Thoracic aorta (tissue), 2 donors: ENCODE measurements at places on chromosomes 4 and X. TPM values are rescaled to one million over a fixed set of nuclear protein-coding genes. Genes with fewer than 3 reads are reported as not detected.

- no peaks in the 10 kb centered on the region for H3K27me3 ChIP-seq
- H3K4me1 ChIP-seq: no peaks in the 10 kb centered on the region
- no peaks in the 10 kb centered on the region for H3K36me3 ChIP-seq
- no peak overlapping the region for H3K27ac ChIP-seq
- no peak for DNase-seq
Observed at GRCh38 chrX:103741879-103742278, 31.2 kb downstream of the TMEM31 start.

GRCh38 chr4:2166253-2166652, 75.7 kb downstream of the HAUS3 start:
- no peak overlapping the region for H3K27ac ChIP-seq
- no peaks in the 10 kb centered on the region for H3K27me3 ChIP-seq
- H3K4me3 ChIP-seq: no peak overlapping the region

GRCh38 chr4:17492058-17492741, 19.7 kb downstream of the QDPR start:
- peaks cover 25% of the 10 kb centered on the region for H3K36me3 ChIP-seq
- DNase-seq: no peak
- H3K4me1 ChIP-seq: no peaks in the 10 kb centered on the region
- no peak overlapping the region for H3K27ac ChIP-seq

DNA sequence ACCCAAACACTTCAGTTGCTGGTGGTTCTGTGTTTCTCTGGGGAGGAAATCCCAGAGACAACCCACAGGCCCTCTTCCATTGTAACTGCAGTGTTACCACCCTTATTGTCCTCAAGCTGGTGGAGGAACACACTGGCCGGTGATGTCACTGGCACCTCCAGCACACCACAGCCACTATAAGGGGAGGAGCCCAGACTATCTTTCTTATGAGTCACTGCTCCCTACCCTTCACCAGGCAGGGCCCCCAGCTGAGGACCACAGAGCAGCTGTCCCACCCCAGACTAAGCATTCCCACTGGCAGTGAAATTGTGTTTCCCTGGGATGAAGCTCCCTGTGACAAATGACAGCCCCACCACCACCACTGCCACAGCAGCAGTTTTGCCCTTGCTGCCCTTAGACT, 171.8 kb upstream of the FGF16 start:
- no peak overlapping the region for H3K4me3 ChIP-seq
- no peaks in the 10 kb centered on the region for H3K36me3 ChIP-seq
- no peak overlapping the region for H3K27ac ChIP-seq
- no peaks in the 10 kb centered on the region for H3K27me3 ChIP-seq

DNA sequence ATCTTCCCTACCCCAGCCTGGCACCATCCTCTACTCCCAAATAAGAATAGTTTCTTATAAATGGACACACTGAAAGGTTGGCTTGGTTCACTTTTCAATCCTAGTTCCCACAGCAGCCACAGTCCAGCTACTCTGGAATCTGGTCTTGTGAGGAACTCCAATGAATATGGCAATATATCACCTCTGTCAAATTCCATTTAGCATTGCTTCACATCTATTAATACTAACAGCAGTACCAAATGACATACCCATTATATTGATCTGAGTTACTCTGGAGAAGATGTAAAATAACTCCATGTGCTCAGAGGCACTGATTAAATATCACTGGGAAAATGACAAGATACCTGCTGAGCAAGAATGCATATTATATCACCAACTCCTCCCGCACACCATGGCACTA, 8.6 kb downstream of the OPHN1 start:
- no peaks in the 10 kb centered on the region for H3K4me1 ChIP-seq
- no peak for DNase-seq
- H3K27me3 ChIP-seq: no peaks in the 10 kb centered on the region
- no peak overlapping the region for H3K4me3 ChIP-seq
- no peaks in the 10 kb centered on the region for H3K36me3 ChIP-seq

GRCh38 chrX:23930894-23931604, 23.2 kb downstream of the CXorf58 start:
- no peak overlapping the region for H3K27ac ChIP-seq
- no peaks in the 10 kb centered on the region for H3K36me3 ChIP-seq
- DNase-seq: no peak
- H3K4me1 ChIP-seq: no peaks in the 10 kb centered on the region
- H3K27me3 ChIP-seq: no peaks in the 10 kb centered on the region

- no peak for DNase-seq
- H3K4me1 ChIP-seq: peaks cover 17% of the 10 kb centered on the region
- no peaks in the 10 kb centered on the region for H3K27me3 ChIP-seq
Observed at GRCh38 chr4:53059871-53060270, 197.8 kb downstream of the RASL11B start.

DNA sequence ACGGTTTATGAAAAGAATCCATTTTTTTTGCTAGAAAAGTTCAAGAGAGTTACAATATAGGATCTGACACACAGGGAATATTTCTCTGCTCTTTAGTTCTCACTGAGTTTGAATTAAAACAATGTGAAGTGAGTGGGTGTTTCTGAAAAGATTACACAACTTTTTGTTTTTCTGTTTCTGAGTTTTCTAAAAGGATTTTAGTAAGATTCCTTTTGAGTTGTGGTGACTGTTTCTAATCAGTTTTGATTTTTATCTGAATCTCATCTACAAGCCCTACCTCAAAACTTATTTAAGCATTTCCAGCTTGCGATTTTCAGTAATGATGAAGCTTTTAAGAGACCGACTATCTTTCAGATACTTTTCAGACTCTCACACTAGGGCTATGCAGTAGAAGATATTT, 141.7 kb downstream of the GPAT3 start:
- no peak overlapping the region for H3K27ac ChIP-seq
- H3K36me3 ChIP-seq: no peaks in the 10 kb centered on the region
- no peaks in the 10 kb centered on the region for H3K4me1 ChIP-seq

DNA sequence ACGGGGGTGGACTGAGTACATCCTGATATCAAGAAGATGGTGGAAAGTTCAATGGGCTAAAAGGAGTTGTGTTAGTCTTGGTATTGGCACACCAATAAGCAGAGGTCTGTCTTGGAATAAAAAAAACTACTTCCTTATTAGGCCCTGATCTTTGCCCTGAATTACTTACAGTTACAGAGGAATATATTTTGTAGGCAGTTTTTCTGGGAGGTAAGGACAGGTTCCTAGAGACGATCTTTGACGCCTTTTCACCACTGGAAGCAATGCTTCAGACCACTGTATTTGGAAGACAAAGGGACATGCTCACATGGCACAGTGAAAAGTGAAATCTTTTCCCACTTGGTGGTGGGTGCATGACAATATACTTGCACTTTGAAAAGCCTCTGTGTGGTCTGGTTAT, 618 bp upstream of the XK start:
- H3K4me3 ChIP-seq: peak overlapping the region; percentile 72
- no peak for DNase-seq
- H3K36me3 ChIP-seq: no peaks in the 10 kb centered on the region
- no peaks in the 10 kb centered on the region for H3K27me3 ChIP-seq
- H3K27ac ChIP-seq: peak overlapping the region; percentile 77

DNA sequence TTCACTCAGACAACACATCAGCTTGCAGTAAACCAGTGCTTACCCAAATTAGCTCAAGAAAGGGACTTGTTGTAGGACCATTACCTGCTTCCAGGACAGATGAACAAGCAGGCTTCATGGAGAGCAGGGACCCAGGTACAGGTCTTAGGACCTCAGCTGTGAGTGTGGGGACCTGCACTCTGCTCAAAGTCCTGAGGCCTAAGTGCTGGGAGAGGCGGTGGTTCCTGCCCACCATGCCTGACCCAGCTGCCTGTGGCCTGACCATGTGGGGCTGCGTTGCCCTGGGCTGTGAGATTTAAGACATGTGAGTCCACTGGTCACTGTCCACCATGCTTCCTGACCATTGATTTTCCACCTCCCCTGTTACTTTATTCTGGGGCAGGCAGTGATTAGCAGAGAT, 140.2 kb downstream of the DCLK2 start:
- no peak for DNase-seq
- no peak overlapping the region for H3K27ac ChIP-seq
- H3K27me3 ChIP-seq: no peaks in the 10 kb centered on the region
- H3K36me3 ChIP-seq: no peaks in the 10 kb centered on the region

DNA sequence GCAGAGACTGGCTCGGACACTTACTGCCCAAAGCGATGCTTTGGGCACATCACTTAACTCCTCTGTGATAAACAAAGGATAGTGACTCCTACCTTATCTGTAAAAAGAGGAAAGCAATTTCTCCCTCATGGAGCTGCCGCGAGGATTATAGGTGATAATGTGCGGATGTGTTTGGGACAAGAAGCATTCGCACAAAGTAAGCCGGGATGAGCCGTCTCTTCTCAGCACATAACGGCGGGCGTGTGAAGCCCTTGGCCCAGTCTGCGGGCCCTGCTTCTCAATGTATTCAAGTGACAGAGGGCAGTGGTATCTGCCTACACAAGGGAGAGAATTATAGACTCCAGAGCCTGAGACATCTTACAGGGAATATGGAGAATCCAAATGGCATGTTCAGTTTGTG, 550.3 kb upstream of the CPEB2 start:
- H3K4me3 ChIP-seq: no peak overlapping the region
- no peaks in the 10 kb centered on the region for H3K27me3 ChIP-seq
- H3K36me3 ChIP-seq: no peaks in the 10 kb centered on the region
- no peak for DNase-seq

DNA sequence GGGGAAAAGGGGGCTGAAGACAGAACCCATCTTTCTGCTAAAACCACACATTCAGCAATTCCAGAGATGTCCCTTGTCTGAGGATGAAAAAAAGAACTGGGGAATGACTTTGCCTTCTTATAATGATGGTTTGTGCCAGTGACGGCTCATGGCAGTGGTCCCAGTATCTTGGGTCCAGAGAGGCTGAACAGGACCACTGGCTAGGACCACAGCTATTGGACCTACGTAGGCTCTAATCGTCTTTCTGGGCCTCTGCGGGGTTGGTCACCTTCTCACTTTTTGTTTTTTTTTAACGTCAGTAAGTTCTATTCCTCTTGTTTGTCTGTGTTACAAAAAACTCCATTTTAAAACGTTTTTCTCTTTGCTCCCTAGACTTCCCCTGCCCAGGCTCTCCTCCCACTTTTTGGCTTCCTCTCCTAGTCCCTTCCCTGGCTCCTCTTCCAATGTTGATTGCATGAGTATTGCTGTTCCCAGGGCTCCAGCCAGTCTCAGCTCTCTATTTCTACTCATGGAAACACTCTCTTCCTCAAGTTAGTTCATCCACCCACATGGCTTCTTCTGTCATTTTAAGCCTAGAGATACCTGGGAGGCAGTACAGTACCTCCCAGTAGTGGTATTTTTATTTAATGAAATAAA, 52.6 kb upstream of the STX18 start:
- no peaks in the 10 kb centered on the region for H3K36me3 ChIP-seq
- no peak for DNase-seq
- H3K4me3 ChIP-seq: no peak overlapping the region

- no peak overlapping the region for H3K27ac ChIP-seq
- H3K27me3 ChIP-seq: no peaks in the 10 kb centered on the region
- no peaks in the 10 kb centered on the region for H3K36me3 ChIP-seq
- no peak overlapping the region for H3K4me3 ChIP-seq
Observed at GRCh38 chr4:70681704-70682103, 6.6 kb upstream of the UTP3 start.

DNA sequence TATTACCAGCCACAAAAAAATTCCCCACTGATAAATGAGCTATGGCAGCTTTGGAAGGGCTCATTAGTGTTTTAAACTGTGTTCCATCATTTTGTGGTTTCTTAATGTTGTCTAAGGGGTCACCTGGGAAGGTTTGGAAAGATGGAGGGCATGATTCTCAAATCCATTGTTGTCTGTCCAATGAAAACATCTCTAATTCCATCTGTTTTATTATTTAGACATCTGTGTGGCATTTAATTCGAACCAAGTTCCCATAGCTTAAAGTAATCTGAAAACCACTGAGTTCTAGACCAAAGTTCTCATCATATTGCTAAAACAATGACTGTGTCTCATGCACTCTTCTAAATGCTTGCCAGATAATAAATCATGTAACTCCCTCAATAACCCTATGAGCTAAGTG, 103.8 kb upstream of the PPP3CA start:
- H3K4me3 ChIP-seq: no peak overlapping the region
- no peaks in the 10 kb centered on the region for H3K36me3 ChIP-seq
- no peaks in the 10 kb centered on the region for H3K4me1 ChIP-seq
- no peak for DNase-seq

- no peaks in the 10 kb centered on the region for H3K4me1 ChIP-seq
- H3K27ac ChIP-seq: no peak overlapping the region
- no peak overlapping the region for H3K4me3 ChIP-seq
- no peaks in the 10 kb centered on the region for H3K36me3 ChIP-seq
Observed at GRCh38 chrX:19807414-19807813, 80.0 kb downstream of the SH3KBP1 start.

DNA sequence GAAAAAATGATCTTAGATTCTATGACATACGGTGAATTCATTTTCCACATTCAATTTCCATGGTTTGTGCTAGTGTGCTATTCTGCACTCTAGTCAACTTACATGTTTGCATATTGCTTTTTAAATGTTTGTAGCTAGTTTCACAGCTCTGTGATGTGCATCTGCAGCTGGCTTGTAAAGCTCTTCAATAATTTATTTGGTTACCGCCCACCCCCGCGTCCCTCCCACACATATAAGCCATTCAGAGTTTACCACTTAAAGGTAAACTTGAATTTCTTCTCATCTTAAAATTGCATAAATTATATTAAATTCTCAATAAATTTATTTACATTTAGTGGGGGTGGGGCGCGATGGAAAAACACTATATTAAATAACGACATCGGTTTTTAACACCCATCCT, 291 bp upstream of the NBDY start:
- H3K27ac ChIP-seq: peak overlapping the region; percentile 78

- H3K27ac ChIP-seq: no peak overlapping the region
- H3K4me1 ChIP-seq: no peaks in the 10 kb centered on the region
- no peak overlapping the region for H3K4me3 ChIP-seq
- no peaks in the 10 kb centered on the region for H3K36me3 ChIP-seq
Observed at GRCh38 chrX:136963973-136964372, 69.8 kb downstream of the GPR101 start.

DNA sequence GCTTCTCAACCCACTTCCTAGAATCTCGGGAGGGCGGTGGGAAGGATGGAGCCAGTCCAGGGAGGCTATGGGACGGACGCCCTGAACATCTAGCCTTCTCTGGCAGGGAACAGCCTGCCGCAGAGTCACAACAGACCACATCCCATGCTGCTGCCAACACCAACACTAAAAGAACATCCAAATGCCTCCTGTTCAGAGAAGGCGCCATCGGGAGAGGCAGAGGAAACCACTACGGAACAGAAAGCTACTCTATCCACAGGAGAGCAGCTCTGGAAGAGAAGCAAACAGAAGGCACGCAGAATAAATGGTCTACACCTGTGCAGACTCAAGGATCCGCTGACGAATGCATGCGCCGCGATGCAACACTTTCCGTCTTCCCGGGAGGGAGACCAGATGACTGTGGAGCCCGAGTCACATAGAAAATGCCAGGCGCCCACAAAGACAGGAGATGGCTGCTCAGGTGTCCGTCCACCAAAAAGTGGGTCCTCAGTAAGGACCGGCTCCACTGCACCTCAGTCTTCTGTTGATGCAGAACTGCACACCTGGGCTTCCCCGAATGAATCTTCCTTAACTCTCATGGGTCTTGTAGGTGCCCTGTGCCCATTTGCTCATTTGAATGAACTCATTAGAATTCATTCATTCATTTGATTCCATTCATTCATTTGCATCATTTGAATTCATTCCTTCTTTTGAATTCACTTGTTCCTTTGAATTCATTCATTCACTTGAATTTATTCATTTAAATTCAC, 217.5 kb downstream of the DHRSX start:
- H3K27ac ChIP-seq: no peak overlapping the region
- peaks cover 4% of the 10 kb centered on the region for H3K4me1 ChIP-seq
- no peaks in the 10 kb centered on the region for H3K27me3 ChIP-seq
- DNase-seq: no peak
- no peak overlapping the region for H3K4me3 ChIP-seq

CYP2U1 gene
- total RNA-seq: 21.1 TPM

RNF212 gene
- 2.4 TPM for total RNA-seq

PCDH11X gene
- total RNA-seq: 27.2 TPM

GASK1B gene
- 147 TPM for total RNA-seq

NEUROG2 gene
- total RNA-seq: not detected
